ENCODE measurements at places on chromosomes 16 and 17.

- DNase-seq: no peak
These were observed 212.5 kb downstream of the TANC2 start for GRCh38 chr17:63178530-63178929.

- DNase-seq: no peak
These were observed 47.1 kb downstream of the ABCA8 start for GRCh38 chr17:68908045-68908444.

- DNase-seq: no peak
These were observed 8.2 kb downstream of the PLD2 start for GRCh38 chr17:4815043-4815675.

GRCh38 chr17:34579979-34580684, 750 bp downstream of the TMEM132E start:
- DNase-seq: no peak

DNA sequence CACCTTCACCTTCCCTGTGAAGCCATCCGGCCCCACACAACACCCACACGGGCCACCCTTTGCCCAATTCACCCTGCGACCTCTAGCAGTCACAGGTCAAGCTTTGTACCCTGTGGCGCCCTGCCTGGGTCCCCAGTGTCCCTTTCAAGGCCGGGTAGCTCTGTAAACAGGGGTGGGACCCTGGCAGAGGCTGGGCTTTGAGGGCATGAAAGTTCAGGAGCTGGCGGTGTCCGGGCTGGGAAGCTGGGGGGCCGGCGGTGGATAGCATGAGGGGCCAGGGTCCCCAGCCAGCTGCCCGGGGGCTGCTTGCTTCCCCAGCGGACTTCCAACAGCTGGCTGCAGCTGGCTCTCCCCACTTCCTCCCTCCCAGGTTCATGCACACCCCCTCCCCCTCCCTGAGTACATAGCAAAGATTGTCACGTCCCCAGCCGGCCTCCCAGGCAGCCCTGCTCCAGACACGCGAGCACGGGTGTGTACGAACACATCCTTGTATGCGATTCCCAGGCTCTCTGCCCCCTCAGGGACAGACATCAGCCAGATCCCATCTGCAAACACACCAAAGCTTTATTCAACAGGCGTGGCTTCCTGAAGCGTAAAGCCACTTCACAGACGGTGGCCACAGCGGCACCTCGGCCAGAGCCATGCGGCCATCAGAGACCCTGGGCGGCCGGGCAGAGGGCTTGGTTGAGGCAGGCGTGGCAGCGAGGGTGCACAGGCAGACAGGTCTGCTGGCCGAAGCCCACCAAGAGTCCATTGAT, 8.2 kb downstream of the NTHL1 start:
- no peak for DNase-seq

- no peak for DNase-seq
These were observed 34.9 kb upstream of the NLRP1 start for GRCh38 chr17:5619088-5619740.

GRCh38 chr16:88487920-88488851, 35.1 kb downstream of the ZFPM1 start:
- no peak for DNase-seq

GRCh38 chr16:12542818-12543699, 260.6 kb downstream of the CPPED1 start:
- no peak for DNase-seq

GRCh38 chr16:57669476-57670162, 1.5 kb downstream of the ADGRG3 start:
- no peak for DNase-seq

DNA sequence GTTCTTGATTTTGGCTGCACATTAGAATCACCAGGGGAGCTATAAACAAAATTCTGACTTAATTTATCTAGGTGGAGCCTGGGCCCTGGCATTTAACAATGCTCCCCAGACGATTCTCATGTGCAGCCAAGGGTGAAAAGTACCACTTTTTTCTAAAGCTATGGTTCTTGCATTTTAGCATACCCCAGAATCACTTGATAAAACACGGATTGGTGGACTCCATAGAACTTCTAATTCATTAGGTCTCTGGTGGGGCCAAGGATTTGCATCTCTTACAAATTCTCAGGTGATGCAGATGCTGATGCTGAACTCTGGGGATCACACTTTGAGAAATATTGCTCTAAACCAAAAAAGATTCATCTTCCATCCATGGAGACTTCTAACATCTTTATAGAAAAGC, 74.5 kb downstream of the RPGRIP1L start:
- no peak for DNase-seq

DNA sequence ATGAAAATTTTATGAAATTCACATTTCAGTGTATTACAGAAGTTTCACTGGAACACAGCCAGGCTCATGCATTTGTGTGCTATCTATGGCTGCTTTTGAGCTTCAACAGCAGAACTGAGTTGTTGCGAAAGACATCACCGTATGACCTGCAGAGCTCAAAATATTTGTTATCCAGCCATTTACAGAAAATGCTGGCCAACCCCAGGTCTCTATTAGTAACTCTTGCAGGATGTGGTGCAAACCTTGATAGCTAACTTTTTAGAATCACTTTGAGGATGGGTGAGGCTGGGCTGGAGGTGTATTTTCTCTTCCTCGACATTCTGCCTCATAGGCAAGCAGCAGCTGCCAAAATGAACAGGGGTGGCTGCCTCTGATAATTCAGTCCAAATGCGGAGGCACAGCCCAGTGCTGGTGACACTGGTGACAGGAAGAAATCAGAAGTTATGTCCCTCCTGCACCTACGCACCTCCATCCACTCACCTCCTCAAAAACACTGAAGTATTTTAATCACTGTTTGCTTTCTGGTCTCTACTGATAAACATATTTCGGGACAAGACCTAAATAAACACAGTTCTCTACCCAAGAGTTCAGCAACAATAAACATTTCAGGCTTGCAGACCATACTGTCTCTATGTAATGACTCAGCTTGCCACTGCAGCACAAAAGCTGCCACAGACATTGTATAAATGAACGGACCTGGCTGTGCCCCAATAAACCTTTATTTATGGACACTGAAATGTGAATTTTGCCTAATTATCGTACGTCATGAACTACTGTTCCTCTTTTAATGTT, 28.5 kb downstream of the ARHGAP17 start:
- DNase-seq: peak; percentile 64

DNA sequence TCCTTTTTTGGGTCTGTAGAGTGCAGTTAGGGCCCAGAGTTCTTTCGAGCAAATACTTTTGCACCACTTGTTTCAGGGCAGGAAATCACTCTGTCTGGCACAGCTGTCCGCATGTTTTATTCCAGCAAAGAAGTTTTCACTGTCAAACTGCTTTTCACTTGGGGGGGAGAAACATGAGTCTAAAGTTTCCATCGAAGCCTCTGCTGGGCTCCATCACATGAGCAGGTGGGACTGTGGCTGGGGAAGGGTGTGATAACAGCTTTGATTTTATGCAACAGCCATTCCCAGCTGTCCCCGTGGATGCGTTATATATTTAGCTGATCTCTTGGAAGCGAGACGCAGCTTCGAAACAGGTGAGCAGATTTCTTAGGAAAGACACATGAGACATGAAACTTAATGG, 288.6 kb downstream of the SNX29 start:
- DNase-seq: no peak
